Stimulated activated CD4-positive, alpha-beta T cell treated with anti-CD3 and anti-CD28 coated beads, TNF-alpha, amount 100 ng/mL, for 1 hour (primary cell): ENCODE measurements at places on chromosomes 4 and X.

DNA sequence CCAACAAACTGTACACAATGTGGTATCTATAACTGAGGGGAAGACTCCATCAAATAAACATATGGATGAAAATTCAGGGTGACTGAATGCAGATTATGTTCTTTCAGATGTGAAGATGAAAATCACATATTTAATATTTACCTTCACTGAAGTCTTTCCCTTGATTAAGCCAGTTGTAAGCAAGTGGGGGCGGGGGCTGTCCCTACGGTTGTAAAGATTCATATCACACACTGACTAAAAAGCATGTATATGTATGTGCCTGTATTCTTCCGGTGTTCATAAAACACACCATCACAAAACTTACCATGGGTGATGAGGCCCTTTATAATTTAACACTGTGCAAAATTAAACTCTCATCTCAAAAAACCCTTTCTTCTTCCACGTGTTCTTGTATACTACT is 1.3 kb downstream of the TAB3 start:
- DNase-seq = peak; percentile 35

DNA sequence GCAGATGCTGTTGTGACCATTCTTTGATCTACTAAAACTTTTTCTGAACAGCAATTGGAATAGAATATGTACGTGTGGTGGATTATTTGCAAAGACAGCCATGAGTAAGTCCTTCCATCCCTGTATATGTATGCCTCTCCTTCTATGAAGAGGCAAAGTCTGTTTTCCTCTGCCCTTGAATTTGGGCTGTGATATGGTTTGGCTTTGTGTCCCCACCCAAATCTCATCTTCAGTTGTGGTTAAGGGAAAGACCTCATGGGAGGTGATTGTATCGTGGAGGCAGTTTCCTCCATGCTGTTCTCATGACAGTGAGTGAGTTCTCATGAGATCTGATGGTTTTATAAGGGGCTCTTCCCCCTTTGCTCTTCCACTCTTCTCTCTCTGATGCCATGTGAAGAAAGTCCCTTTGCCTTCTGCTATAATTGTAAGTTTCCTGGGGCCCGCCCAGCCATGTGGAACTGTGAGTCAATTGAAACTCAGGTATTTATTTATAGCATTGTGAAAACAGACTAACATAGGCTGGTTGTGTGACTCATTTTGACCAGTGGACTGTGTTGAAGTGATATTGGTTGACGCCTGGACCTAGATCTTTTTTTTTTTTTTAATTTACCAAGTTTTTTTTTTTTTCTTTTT is 108.3 kb upstream of the CAMK2D start:
- DNase-seq = no peak

GRCh38 chr4:2462218-2462991 is 6.5 kb upstream of the RNF4 start:
- no peak for DNase-seq

GRCh38 chr4:174629265-174629664 is 107.0 kb upstream of the HPGD start:
- DNase-seq = no peak

DNA sequence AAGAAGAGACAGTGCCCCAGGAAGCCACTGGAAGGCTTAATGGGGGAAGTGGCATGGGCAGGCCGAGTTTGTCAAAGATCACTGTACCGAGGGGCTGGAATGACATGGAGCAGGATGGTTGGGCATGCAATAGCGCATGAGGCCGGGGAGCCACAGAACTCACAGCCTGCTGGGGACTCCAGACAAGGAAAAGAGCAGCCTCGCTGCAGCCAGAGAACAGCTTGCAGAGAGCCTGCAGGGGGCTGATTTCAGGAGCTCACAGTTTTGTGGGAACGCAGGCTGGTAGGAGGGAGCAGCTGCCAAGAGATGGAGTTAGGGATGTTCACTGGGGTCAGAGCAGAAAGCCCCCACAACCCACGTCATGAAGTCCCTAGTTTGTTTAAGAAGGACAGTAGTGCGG is 45.4 kb downstream of the STOX2 start:
- no peak for DNase-seq

- no peak for DNase-seq
These were observed 30.6 kb downstream of the WDR1 start for GRCh38 chr4:10085828-10086505.

DNA sequence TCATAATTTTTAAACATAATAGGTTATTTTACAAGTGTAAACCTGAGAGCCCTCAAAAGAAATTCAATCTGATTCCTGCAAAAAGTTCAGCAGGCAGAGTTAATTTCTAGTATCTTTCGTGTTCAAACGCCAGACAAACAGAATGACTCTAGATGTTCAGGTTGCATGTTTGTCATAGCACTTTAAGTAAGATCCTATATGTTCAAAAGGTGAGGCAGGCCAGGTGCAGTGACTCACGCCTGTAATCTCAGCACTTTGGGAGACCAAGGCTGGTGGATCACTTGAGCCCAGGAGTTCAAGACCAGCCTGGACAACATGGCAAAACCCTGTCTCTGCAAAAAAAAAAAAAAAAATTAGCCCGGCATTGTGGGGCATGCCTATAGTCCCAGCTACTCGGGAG is 1.1 kb upstream of the RASSF6 start:
- DNase-seq = no peak

DNA sequence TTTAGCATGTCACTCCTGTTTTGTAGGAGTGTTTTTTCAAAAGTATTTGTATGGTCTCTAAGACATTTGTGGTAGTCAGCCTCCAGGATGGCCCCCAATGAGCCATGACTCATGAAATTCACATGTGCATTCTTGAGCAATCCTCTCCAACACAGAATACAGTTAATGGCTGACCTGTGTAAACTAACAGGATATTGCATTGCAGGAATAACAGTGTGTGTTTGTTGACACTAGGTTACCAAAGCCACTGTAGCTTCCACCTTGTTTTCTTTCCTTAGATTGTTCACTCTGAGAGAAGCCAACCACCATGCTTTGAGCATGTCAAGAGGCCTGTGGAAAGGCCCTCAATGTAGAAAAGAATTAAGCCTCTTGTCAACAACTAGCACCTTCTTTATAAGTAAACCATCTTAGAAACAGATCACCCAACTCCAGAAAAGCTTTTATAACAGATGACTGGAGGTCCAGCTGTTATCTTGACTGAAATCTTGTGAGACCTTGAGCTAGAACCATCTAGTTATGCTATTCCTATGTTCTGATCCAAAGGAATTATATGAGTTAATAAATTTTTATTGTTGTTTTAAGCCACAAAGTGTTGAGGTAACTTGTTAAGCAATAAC is 28.5 kb downstream of the TBCK start:
- no peak for DNase-seq

DNA sequence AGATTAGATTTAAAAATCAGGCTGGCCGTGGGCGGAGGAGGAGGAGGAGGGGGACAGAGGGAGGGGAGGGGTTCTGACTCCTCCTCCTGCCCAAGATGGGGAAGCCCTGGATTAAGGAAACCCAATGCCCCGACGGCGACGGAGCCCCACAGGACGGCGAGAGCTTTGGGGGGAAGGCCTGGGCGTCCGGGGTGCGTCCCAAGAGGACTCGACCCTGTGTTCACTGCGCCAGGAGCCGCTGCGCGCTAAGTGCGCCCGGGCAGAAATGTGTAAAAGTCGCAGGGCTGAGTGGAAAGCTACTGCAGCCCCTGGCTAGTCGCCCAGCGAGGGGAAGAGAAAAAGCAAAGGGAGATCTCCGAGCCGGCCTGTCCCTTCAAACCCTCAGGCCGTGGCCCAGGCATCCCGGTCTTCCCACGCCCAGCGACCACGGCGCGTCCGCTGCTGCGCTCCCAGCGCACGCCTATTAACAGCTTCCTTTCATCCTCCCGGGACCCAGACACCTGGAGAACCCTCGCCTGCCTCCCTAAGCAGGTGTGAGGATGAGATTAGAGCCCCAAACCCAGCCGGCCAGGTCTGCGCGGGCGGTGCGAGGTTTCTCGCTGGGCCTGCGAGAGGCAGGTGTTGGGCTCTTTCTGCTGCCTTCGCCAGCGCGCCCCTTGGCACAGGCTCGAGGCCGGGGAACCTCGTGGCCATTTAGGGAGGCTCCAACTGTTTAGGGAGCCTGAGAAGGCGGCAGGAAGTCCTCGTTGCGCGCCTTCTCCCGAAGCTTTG is 1.4 kb upstream of the RPS6KA3 start:
- DNase-seq = no peak

DNA sequence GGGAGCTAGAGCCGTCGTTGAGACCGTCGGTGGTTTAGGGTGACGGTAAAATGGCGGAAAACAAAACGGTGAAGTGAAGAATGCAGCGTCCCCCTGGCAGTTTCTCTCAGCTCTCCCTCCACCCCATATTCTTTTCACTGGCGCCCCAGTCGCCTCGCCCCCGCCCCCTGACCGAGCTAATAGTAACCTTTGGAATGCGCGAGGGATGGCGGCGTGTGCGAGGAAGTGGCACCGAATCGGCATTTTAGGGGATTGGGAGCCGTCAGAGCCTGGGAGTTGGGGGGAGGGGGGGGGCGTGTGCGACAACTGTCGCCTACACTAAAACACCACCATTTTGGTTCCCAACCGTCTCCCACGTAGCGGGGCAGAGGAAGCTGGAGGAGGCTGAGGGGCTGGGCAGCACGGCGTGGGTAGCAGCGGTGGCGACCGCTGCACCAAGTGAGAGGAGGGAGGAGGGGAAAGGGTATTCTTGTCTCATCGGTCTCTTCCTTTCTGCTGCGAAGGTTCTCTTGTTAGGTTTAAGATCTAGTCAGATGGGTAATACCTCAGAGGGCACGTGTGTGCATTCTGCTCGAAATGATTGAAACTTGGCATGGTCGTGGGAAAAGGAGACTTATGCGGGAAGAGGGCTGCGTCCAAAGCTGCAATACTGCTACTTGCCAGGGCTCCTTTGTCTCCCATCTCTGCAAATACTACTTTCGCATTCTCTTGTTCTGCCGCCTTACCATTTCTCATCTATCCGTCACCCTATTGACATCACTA is 840 bp downstream of the ZNF711 start:
- DNase-seq = no peak

DNA sequence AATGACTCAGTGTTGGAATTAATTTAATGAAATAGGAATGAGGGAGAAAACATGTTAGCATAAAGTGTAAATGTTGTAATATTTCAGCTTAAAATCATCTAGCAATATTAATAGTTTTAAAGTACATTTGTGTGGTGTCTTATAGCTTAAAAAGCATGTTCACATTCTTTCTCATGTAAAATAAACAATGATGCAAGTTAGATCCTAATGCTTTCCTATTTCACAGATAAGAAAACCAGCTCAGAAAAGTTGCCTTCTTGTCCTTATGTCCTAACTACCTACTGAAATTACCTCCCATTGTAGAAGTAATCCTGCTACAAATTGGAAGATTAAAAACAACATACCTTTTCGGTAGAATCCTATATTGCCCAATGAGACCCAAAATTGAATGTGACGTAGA is 40.9 kb upstream of the PRDM8 start:
- DNase-seq = no peak
